GM12865 (cell line): ENCODE measurements at places on chromosomes 13 and 19.

DNA sequence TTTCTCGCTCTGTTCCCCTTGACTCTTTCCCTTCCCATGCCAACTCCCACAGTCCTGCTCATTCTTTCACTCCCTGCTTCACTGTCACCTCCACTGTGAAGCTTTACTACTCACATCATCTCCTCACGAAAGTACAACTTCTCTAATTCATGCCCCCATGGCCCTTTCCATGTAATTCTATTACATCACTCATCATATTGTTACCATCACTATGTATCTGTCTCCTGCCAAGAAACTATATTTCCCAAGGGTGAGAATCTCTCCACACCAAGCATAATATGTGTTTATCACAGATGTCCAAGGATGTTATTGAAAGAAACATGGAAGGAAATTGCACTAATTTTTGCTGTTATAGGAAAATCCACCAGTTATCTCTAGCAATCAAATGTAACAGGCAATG is 37.2 kb upstream of the LRCH1 start:
- DNase-seq: no peak

DNA sequence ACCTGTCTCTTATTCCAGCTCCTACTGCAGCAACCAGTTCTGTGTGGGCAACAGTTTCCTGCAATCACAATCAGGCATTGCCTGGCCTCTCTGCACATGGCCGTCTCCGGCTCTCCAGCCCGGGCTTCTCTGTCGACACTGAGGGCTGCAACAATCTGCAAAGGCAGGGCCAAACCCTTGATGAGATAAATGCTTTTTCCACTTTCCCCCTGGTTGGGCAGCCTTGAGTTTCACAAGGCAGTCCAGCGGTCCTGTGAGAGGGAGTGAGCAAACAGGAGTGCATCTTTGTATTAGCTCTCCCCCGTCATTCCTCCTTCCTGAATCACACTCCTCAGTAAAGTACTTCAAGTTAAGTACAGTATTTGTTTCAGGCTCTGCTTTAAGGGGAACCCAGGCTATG is 40.7 kb upstream of the VWA8 start:
- no peak for DNase-seq

GRCh38 chr13:44307844-44308243 is 65.8 kb upstream of the SERP2 start:
- no peak for DNase-seq

DNA sequence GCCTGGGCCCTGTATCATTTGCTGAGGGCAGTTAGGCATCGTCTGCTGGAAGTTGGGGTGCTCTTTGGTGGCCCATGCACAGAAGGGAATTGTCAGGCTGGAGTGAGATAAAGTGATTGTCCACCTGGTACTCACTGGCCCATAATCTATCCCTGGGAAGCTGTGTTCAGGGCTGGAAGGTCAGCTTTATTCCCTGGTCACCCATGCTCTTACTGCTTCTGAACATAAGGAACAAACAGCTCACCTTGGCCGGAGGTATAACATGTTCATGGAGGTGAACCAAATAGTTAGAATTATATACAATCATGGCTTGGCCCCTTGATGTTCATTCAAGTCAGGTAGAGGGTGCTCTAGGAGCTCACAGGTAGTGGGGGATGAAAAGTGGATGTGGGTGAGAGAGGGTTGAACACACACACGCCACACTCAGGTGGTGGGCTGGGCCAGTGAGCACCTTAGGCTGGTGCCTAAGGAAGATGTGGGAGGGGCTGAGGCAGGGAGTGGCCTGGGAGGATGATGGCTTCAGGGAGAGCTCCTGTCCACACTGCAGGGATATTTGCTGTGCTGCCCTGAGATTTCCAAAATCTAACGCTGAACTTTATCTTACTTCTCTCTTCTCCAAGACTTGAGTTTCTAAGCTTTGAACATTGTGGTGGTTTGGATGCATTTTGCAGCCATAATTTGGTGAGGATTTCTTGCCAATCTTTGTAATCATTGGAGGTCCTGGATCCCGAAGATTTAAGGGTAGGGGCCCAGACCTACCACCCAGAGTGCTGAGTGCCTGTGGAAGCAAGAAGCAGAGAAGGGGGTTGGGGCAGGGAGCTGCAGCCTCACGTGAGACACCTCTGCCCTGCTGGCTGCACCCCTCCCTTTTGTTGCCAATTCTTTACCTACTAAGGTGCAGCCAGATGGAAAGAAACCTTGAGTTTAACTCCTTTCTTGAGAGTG is 420.6 kb downstream of the ZNF536 start:
- no peak for DNase-seq
